Fibroblast of upper back skin (primary cell): ENCODE measurements at places on chromosomes 4 and X.

DNA sequence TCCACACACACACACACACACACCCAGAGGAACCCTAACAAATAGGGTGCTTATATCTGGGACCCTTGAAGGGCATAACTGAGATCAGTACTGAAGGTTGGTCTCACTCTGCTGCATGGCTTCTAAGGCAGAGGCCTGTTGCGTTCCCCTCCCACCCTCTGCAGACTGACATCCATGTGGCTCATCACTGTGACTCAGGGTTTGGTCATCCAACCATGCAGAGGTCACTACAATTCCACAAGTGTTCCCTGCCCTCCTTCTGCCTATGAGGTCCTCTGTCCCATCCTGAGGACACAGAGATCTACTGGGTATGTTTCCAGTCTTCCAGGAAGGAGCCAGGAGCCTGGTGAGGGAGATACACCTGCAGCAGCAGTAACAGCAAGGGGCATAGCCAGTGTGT lies 55.8 kb downstream of the XAGE2 start:
- DNase-seq, result peak; percentile 41

DNA sequence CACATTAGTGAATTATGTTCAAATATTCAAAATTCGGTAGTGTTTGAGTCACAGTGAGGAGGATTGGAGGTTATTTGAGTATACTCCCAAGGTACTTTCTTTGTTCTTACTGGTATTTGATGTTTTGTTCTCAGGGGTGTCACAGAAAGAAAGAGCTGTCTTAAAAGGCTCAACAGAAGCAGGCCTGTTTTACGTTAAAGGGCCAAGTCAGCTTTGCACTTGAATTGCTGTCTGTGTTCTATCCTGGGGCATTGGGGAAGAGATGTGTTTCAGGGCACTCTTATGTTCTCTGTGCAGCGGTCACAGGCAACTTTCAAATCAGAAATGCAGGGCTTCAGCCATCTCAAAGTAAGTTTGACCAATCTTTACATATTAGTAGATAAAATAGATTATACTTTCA lies 1113.1 kb upstream of the LCORL start:
- no peak for DNase-seq

DNA sequence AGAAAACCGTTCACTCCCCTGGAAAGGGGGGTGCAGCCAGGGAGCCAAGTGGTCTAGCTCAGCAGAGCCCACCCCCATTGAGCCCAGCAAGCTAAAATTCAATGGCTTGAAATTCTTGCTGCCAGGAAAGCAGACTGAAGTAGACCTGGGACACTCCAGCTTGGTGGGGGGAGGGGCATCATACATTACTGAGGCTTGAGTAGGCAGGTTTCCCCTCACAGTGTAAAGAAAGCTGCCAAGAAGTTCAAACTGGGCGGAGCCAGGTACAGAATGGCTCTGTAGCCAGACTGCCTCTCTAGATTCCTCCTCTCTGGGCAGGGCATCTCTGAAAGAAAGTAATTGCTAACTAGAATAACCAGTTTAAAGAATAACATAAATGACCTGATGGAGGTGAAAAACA lies 372.3 kb upstream of the F9 start:
- no peak for DNase-seq

- DNase-seq, result peak; percentile 27
These were observed 1.8 kb upstream of the TCEANC start for GRCh38 chrX:13651150-13651549.

DNA sequence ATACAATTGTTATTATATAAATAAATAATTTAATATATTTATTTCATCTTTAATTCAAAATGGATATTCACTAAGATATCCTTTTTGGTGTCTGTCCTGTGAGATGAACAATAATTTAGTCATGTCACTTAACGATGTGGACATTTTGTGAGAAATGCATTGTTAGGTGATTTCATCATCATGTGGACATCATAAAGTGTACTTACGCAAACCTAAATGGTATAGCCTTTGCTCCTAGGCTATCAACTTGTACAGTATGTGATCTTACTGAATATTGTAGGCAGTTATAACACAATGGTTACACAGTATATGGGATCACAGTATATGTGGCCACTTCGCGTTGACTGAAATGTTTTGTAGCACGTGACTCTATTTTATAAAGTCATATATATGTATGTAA lies 20.2 kb upstream of the CHRNA9 start:
- DNase-seq, result no peak

DNA sequence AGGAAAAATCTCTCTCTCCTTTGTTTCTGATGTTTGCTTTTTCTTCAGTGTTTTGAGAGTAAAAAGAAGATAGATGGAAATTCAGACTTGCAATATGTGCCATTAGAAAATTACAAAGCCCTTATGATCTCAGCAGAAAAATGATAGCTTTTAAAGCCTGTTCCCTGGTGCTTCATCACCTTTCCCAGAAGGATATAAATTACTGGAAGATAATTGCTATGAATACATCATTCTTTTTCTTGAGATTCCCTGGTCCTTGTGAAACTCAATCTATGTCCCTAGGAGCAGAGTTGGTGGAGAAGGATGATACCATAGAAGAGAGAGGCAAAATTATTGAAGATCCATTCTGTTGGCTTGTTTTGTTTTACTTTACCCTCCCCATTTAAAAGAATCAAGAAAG lies 86.5 kb downstream of the GLRA3 start:
- DNase-seq, result no peak

- peak; percentile 60 for DNase-seq
These were observed 75.3 kb downstream of the RAPGEF2 start for GRCh38 chr4:159178151-159178546.

GRCh38 chrX:40109288-40110008 lies 11.7 kb upstream of the BCOR start:
- no peak for DNase-seq

GRCh38 chrX:44299177-44299576 lies 44.3 kb downstream of the EFHC2 start:
- no peak for DNase-seq

- DNase-seq, result no peak
These were observed 366.9 kb upstream of the RASGEF1B start for GRCh38 chr4:81838586-81838985.

GRCh38 chrX:15750611-15751154 lies 12.6 kb downstream of the CA5B start:
- DNase-seq, result no peak

- no peak for DNase-seq
These were observed 6.9 kb downstream of the PDE6B start for GRCh38 chr4:632196-632790.

- no peak for DNase-seq
These were observed 152.1 kb downstream of the SLC39A8 start for GRCh38 chr4:102193145-102193544.

DNA sequence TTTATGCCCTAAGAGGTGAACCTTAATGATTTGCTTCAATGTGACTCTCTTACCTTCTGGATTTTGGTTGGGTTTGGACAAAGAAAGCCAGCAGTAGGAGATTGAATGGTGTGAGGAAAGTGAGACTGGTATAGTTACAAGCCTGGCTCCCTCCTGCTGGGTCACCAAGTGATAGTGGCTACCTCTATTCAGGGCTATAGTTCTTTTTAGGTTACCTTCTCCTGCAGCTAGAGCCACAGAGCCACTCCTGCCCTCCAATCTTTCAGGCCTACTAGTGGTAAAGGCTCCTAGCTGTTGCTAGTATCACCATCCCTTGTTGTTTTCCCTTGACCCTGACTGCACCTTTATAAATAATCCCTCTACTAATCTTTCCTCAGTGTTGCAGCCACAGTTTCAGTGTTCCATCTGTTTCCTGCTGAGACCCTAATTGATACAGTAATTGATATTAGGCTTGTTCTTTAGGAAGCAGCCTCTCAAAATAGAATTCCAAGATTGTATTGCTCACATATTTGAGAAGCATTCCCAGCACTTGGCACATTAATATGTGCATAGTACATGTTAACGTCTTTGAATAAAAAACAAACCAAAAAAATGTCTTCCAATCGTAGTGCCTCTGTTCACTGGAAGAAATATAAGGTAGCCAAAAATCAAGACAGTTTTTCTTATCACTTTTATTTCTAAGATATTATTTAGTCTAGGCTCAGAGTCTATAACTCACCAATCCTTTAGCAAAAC lies 82.3 kb downstream of the SRPX start:
- no peak for DNase-seq

DNA sequence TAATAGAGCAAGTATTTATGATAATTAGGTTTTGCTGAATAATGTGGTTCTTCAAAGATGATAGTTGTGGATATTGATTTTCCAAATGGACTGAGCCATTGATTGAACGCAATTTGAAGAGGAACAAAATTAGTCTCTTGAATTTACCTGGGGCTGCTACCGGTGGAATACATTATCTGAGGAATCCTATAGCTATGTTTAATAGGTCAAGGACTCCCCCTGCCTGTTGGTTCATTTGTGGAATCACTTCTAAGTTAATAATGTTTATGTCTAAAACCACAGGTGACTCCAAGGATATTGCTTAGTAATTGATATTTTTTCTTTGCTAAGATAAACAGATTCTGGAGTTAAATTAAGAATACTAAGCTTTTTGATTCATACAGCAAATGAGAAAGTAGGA lies 576.0 kb upstream of the PABPC4L start:
- DNase-seq, result no peak

GRCh38 chr4:40586034-40586433 lies 43.6 kb downstream of the RBM47 start:
- DNase-seq, result peak; percentile 25

DNA sequence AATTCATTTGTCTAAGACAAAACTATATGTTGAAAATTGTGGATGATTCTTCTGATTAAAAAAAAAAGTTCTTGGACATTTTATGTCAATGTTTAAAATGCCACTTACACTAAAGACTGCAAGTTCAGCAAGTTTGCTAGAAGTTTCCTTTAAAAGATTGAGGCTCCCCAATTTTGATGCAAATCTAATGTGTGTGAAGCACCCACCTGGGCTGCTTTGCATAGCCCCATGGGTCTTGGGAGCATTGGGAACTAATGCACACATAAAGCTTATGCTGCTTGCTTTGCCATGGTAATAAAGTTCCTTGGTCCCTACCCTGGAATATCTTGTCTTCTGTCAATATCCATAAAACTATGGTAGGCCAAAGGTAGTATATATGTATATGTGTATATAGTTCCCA lies 725.9 kb upstream of the GRID2 start:
- DNase-seq, result no peak

DNA sequence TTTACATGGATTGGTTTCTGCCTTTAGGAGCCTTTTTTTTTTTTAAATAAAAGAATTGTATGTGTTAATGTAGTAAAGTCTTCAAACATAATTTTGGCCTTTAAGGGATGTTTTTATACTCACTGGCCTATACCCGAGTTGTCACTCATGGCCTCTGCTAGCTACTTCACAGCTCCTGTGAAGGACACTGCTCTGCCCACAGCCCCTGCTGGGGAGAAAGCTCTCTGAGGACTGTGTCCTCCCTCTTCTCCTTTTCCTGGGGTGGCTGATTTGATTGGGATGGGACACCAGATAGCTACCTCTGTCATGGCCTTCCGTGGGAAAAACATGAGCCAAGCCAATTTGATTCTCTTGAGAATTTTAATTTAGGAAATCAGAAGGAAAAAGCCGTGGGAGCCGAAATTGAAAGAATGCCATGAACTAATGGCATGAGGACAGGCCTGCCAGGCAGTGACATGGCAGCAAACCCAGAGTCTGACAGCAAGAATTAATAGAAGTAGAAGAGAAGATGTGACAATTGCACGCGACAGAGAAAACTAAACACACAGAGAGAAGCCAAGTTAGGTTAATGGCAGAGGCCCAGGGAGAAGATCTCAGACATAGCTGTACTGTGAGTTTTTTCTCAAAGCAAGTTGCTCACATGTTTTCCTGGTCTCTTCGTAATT lies 81.4 kb downstream of the ARHGAP10 start:
- DNase-seq, result no peak

GRCh38 chr4:65559270-65559669 lies 111.0 kb downstream of the EPHA5 start:
- no peak for DNase-seq

DNA sequence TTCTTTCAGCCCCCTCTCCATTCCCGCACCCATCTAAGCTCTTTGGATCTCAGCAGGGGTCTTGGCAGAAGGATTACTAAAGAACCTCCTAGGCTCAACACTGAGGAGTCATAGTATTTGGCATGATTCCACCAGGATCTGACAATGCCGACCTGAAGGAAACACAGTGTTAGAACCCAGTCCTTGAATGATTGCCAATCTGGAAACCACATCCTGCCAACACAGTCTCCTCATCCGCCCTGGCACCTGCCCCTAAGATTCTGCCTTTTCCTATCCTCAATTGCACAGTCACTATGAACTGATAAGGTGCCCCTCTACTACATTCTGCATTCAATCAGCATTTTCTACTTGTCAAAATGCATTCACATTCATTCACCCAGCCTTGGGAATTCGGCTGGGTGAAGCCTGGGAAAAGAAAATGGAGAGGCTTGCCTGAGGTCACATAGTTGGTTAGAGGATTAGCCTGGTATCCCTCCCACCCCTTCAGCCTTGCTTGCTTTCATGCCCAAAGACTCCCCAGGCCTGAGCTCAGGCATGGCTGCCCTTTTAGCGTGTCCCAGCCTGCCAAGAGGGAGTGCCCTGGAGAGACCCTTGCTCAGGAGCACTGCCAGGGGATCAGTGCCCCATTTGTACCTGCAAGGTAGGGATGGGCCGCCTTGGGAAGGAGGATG lies 2.2 kb upstream of the CLDN2 start:
- peak; percentile 77 for DNase-seq

GRCh38 chr4:152660526-152660925 lies 19.3 kb downstream of the TMEM154 start:
- no peak for DNase-seq

DNA sequence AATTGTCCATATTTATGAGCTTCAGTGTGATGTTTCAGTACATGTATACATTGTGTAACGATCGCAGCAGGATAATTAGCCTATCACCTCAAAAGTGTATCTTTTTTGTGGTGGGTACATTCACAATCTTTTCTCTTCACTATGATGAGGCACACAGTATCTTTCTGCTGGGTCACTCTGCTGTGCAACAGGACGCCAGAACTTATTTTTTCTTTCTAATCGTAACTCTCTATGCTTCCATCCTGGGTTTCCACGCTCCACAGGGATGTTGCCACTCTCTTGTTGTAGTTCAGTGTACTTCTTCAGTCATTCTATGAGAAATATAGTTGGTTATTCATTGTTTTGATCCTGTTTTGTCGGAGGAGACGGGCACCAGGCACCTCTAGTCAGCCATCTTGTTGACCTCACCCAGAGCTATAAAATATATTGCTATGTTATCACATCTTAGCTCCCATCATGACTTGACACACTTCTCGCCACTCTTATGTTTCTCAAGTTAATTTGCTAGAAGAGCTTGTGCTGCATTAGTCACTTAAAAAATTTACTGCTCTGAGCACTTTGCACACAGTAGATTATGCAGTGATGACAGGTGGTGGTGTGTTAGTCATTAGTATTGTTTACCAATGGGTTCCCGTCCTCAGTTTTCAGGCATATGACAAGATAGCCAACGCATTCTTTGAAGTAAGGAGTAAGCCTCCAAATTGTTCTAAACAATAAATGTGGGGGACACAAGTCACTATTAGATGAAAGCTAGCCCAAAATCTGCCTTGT lies 1002.7 kb upstream of the PCDH7 start:
- DNase-seq, result no peak

GRCh38 chr4:95045429-95045828 lies 287.7 kb downstream of the BMPR1B start:
- DNase-seq, result no peak
